ENCODE measurements at places on chromosomes 3 and 15.
A peak's percentile ranks its signal among the peaks of the same experiment; 100 is the strongest.

- DNase-seq, result no peak
These were observed 38.0 kb upstream of the ACAN start for GRCh38 chr15:88765212-88765611.

DNA sequence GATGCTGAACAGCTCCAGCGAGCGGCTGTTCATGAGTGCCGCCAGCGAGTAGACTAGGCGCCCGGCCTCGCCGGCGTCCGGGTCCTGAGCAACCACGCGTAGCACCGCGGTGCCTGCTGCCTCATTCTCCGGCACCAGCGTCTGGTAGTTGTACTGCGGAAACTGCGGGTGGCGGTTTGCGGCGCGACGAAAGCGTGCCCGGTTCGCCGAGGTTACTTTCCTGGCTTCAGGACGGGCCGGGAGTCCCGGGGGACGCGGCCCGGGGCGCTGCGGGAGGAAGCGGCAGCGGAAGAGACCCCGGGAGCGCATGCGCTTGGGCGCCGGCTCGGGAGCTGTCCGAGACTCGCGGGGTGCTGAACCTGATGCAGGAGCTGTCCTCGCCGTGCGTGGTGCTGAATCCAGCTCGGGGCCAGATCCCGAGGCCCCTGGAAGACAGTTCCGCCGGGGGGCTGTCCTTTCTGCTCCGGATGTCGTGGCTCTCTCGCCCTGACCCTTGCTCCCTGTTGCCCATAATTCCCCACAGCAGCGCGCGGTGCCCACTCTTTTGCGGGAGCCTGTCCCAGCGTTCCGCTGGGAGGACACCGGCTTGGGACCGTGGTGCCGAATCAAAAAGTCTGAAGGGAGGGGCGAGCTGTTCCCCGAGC, 1.1 kb downstream of the CELSR3 start:
- DNase-seq, result peak; percentile 71

GRCh38 chr15:70101459-70102113, 3.9 kb upstream of the TLE3 start:
- DNase-seq, result no peak

- DNase-seq, result no peak
These were observed 5.8 kb upstream of the RAD51 start for GRCh38 chr15:40688932-40689799.

GRCh38 chr3:42763021-42763420, 10.0 kb downstream of the CCDC13 start:
- no peak for DNase-seq

- no peak for DNase-seq
These were observed 175.3 kb upstream of the HES1 start for GRCh38 chr3:193960487-193961274.

DNA sequence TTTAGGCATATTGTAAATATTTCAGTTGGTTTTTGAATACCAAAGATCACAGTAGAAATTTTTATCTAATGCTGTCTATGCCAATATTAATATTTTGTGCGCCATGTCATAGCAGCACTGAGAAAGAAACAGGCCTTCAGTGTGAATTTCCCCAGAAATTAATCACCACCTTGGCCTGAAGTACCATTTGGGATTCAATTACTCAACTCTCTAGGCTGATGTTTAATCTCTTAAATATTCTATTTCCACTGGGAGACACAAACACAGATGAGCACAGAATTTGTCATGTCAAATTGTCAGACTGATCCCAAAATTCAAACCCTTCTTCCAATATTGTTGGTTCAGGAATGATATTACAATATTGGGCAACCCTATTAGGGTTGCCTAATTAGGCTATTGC, 509.3 kb downstream of the ROBO1 start:
- DNase-seq, result no peak

DNA sequence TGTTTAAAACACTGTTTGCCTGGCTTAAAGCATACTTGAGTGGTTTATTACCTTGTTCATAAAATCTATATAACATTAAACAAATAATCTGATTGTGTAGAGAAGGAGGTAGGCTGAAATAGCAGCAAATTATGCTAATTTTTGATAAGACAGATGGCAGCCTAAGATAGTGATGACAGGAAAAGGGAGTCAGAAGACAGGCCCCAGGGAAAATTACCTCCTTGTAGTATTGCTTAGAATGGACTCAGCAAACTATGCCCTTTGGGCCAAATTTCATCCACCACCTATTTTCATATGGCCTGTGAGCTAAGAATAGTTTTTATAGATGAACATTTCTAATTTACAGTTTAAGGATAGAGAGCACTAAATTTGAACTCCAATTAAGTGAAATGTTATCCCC, 37.8 kb downstream of the CHD2 start:
- DNase-seq, result no peak

- no peak for DNase-seq
These were observed 7.8 kb upstream of the STAC start for GRCh38 chr3:36372534-36372935.

DNA sequence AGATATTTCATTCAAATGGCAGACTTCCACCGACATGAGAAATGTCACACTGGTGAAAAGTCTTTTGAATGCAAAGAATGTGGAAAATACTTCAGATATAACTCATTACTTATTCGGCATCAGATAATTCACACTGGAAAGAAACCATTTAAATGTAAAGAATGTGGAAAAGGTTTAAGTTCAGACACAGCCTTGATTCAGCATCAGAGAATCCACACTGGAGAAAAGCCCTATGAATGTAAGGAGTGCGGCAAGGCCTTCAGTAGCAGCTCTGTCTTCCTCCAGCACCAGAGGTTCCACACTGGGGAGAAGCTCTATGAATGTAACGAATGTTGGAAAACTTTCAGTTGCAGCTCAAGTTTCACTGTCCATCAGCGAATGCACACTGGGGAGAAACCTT, 8.6 kb upstream of the ZNF621 start:
- DNase-seq, result no peak

- no peak for DNase-seq
These were observed 23.3 kb upstream of the BUB1B start for GRCh38 chr15:40137303-40138200.

- DNase-seq, result no peak
These were observed 31.1 kb downstream of the SERP1 start for GRCh38 chr3:150515210-150515609.

DNA sequence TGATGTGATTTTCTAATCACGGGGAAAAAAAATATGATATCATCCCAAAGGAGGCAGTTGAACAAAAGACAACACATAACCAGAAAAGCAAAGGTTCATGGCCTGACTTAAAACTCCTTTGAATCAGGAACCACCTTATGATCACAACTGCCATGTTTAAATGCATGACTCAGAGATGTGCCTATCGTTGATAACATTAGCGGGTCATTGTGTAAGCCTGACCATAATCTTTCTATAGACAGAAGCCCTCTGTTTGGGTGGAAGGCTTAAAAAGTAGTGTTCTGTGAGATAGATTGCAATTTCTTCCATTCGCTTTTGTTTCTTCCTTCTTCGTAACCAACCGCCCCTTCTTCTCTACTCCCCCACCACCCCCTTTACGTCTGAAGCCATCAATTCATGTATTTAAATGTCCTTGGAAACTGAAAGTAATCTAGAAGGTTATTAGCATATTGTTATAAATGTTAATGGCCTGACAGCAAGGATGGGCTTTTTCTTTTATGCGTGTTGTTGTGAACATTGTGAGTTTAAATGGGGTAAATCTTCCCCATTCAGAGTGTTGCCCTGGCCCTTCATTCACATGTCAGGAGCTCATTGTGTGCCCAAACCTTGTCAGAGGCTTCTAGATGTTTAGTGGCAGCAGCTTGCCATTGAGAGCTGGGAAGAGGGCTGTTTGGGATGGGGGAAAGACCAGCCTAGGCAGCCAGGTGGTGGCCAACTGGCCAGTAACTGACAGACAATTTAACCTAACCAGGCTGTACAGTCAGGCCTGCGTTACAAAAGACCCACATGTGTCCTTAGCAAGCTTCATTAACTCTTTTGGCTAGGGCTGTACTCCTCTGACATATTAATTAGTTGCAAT, 64.5 kb downstream of the EPHA3 start:
- DNase-seq, result no peak

- no peak for DNase-seq
These were observed 179.4 kb downstream of the GBE1 start for GRCh38 chr3:81581966-81582599.

DNA sequence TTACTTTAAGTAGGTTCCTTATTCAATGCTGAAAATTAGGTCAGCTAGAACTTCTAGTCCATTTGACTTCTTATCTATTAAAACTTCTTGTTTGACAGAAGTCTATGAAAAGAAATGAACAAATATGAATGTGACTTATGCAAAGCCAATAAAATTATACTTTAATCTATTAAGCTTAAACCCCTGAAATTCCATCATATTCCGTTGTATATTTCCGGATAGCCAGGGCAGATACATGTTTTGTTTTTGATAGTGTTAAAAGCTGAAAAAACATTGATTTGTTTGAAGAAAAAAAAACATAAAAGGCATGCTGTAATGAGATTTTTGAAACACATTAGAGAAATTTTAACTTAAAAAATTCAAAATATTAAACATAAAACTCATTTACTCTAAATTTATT, 667.2 kb upstream of the NAALADL2 start:
- no peak for DNase-seq

- DNase-seq, result no peak
These were observed 14.0 kb downstream of the NANOGP8 start for GRCh38 chr15:35071106-35071505.

- no peak for DNase-seq
These were observed 75.7 kb downstream of the KLHL25 start for GRCh38 chr15:85718981-85719380.

DNA sequence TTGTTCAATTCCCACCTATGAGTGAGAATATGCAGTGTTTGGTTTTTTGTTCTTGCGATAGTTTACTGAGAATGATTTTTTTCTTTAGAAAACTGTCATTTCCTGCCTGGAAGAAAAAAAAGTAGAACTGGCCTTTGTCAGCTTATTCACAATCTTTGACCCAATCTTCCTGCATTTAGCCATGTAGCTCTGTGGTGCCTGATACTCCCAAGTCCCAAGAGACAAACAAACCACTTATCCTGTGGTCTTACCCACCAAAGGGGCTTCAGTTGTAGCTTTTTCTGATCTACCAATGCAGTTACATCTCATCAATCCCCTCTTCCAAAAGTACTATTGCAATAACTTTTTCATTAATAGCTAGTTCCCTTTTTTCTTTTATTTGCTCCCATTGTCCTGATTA, 444.6 kb downstream of the GRM7 start:
- DNase-seq, result no peak

GRCh38 chr3:155963570-155963969, 93.1 kb downstream of the GMPS start:
- no peak for DNase-seq

DNA sequence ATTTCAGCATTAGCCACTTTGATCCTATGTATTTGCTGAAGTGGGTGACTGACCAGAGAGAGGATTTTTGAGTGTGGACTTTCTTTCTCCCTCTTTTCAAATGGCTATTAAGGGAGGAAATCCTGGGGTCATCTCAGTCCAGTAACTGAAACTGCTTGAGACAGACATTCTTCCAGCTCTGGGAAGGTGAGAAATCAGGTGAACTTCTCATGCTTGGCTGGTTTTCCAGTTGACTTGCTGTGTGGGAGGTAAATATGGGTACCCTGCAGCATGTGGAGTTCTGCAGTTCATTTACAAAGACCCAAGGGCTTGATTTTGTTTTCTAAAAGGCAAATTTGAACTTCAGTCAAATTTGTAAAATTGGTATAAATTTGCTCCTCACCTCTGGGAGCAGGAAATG, 461.1 kb upstream of the TBL1XR1 start:
- no peak for DNase-seq

- no peak for DNase-seq
These were observed 13.4 kb downstream of the TRAIP start for GRCh38 chr3:49842843-49843517.

GRCh38 chr3:34683851-34684250, 885.4 kb downstream of the PDCD6IP start:
- DNase-seq, result no peak

GRCh38 chr15:85534031-85534430, 153.6 kb downstream of the AKAP13 start:
- DNase-seq, result no peak

- DNase-seq, result no peak
These were observed 58.5 kb upstream of the KLF13 start for GRCh38 chr15:31268108-31268501.

DNA sequence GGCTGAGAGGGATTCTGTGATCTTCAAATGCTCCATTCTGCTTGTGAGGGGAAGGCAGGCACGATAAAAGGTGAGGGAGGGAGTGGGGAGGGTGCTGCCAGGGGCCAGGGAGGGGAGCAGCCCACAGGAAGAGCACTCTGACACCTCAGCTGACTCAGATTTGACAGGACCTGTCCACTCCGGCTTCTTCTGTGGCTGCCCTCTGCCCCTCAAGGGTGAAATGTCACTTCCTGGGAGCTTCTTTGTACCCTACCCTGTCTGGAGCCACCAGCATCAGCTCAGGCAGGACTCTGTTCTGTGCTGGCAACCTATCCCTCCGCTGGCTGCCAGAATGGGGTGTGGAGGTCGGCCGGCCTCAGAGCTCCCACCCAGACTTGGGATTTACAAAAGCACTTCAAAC, 114.0 kb upstream of the HACD2 start:
- no peak for DNase-seq
